ENCODE measurements at places on chromosomes 2 and 18.

DNA sequence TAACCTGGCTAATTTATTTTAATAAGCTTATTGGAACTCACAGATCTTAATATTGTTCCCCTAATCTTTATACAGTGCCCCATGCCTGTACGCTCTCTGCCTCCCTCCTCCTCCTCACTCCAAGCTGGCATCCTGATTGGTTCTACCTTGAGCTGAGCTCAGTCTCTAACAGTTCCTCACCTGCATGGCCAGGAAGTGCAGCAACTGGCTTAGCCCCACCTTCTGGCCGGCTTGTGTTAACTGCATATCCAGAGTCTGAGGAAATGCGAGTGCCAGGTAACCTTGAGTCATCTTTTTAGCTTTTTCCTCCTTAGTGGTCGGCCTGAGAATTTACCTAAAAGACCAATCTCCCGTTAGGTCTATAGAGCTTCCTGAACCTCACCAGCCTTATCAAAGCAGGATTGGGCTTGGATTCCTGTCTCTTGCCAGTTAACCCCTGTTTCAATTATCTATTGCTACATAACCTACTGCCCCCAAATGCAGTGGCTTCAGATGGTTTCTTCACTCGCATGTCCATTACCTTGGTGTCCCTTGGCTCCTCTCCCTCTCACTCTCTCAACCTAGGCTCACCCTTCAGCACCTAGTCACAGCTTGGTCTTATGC lies 89.5 kb upstream of the STK39 start:
- DNase-seq: peak; percentile 30

DNA sequence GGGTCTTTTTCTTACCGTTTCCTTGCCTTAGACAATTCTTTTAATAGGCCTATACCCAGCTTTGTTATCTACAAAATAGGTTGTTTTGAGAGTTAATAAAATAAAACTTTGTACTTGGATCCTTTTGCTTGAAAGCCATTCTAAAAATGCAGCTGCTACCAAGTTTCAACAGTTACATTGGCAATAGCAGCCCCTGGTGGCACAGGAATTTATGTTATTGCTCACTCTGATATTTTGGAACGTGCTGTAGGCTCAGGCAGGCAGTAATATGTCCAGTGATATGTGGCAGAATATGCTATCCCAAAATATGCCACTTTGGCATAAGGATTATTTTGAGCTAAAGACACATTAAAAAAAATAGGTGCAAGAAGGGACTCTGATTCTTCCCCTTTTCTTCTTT lies 6.7 kb upstream of the COMMD1 start:
- no peak for DNase-seq

DNA sequence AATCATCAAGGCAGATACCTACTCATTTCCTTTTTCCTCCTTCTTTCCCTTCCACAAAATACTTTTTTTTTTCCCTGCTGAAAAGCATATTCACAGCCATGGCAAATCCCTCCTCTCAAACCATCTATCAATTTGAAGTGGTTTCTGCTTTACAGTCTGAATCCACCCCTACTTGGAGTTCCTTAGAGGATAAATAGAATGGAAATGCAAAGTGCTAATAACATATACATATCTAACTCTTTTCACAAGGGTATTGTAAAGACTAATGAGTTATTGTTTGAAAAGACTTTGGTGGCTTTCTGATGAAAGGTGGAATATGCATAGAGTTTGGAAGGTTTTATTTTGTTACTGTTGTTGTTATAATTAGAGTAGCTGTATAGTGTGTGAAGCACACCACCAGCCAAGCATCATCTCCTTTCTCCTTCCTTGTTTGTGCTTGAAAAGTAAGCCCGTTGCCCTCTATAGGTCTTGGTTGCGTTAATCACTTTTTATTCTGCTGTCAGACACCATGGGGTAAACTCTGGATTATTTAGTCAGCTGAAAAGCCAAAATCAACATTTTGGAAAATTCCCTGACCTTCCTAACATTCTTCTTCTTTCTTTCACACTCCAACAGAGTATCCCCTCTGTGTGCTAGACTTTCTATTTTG lies 2126.9 kb upstream of the CELF4 start:
- DNase-seq: no peak

- DNase-seq: no peak
Observed at GRCh38 chr2:119181391-119181790, 22.8 kb upstream of the C1QL2 start.

GRCh38 chr2:73893764-73894474 lies 1.1 kb downstream of the ACTG2 start:
- DNase-seq: no peak

- no peak for DNase-seq
Observed at GRCh38 chr2:64985447-64985846, 3.8 kb upstream of the SLC1A4 start.

- no peak for DNase-seq
Observed at GRCh38 chr2:22798386-22798785, 586.6 kb upstream of the KLHL29 start.

DNA sequence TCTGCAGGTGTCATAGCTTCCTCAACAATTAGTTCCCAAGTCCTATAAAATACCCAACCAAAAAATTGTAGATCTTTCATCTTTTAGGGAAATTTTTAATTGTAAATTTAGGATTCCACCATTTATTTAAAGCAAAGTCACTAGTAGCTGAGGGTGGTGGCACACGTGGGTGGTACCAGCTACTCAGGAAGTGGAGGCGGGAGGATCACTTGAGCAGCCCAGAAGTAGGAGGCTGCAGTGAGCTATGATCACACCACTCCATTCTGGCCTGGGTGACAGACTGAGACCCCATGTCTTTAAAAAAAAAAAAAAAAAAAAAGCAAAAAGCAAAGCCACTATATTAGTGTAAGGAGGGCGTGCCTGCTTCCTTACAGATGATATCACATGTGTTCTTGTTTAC lies 60.3 kb upstream of the GREB1L start:
- DNase-seq: no peak

GRCh38 chr2:133166031-133166430 lies 402.2 kb downstream of the NCKAP5 start:
- no peak for DNase-seq

- DNase-seq: no peak
Observed at GRCh38 chr2:7758073-7758759, 841.0 kb downstream of the RNF144A start.

DNA sequence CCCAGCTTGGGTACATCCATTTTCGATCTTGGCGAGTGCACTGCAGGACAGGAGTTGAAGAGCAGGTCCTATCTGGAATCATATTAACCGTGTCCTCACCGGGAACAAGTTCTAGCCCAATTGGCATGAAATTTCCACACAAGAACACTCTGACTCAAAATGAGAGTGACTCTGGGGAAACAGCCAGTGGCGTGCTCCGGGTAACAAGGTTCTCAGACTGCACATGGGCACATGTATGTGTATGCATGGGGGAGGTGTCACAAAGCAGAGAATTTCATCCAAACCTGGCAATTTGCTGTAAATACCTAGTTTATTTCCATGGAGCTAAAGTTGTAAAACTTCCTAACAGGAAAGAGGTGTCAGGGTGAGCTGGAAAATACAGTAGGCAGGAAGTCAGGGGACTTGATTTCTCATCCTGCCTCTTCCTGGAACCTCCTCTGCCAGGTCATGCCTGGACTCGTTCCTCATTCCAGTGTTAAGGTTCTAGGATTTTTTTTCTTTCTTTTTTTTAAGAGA lies 1.7 kb downstream of the TUBB6 start:
- no peak for DNase-seq

DNA sequence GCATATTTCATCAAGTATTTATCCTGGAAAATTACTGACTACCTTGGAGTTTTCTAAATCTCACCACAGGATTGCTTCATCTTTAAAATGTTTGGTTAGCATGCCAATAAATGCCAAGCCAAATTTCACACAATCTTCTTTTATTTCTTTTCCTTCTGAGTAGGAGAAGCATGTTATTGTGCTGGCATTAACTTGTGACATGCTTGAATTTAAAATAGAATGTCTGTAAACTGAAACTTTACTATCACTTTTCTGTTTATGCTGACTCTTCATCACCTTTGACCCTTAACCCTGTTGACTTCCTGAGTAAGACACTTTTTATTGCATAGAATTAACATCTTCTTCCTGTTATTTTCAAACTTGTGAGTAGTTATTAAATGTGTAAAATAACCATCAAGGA lies 56.2 kb upstream of the LRRTM4 start:
- no peak for DNase-seq

DNA sequence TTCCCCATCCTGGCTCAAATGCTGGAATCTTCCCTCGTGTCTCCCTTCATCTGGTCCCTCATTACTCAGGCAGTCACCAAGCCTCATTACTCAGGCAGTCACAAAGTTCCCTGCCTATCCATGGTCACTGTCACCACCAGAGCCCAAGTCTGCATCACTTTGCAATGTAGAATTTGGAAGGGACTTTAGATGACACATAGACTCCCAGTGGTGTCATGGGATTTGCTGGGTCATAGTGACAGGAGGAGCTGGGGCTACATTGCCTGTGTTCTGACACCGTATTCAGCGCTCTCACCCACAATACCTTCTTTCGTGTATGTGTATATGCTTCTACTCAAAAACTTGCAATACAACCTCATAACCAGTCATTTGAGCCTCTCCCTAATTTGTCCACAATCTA lies 2.1 kb upstream of the EMILIN1 start:
- no peak for DNase-seq

DNA sequence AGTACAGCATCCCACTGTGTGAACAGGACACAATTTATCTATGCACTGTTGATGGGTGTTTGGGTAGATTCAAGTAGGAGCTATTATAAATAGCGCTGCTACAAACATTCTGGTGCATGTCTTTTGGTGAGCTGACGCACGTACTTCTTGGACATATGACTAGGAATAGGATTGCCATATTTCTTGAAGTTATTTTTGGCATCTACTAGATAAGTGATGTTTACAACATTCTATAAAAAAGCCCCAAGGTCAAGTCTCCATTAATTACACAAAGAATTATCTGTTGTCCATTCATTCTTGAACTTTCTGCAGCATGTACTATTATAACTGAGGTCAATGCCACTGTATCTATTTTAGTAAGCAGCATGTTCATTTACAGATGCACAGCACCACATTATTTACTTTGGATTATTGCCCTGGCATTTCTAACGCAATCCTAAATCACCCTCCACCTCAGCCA lies 225.5 kb upstream of the TMEM200C start:
- no peak for DNase-seq

DNA sequence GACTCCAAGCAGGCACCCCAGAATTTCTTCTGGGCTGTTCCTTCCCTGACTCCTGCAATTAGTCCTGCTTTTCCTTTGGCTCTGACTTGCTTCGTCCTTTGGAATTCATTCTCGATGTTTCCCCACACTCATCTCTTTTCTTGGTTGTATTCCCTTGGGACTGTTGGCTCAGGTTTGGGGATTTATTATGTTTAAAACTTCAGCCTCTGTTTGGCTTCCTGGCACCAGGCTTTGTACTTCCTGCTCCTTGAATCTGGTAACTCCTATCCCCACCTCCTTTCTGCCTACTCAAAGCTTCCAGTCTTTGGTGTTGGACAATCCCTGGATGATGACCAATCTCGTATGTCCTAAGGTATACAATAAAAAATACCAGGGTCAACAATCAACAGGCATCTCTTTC lies 1.8 kb upstream of the KCNE4 start:
- no peak for DNase-seq

DNA sequence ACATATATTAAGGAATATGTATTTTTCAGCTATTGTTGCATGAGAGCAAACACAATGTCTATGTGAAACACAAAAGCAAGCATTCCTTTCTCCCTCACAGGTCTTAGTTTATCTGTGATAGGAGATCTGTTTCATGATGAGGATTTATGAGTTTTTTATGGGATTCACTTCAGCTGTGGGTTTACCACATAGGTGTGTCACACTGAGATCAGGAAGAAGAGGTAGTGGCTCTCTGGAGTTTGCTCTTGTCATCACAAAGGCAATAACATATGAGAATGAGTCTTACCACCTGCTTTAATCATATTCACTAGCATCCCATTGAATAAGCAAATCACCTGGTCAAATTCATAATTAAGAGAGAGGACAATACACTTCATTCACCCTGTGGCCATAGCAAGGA lies 960.3 kb upstream of the SLC39A10 start:
- no peak for DNase-seq

DNA sequence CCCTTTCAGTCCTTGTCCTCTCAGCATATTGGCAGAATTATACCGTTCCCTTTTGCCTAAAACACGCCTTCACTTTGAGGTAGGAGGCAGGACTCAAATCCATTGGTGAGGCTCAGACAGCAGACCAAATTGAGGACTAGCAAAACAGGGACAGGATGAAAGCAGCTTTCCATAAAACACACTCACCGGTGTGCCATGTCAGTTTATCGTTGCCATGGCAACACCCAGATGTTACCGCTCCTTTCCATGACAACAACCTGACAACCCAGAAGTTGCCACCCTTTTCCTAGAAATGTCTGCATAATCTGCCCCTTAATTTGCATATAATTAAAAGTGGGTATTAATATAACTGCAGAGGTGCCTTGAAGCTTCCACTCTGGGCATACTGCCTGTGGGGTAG lies 730.4 kb downstream of the METTL4 start:
- DNase-seq: no peak

DNA sequence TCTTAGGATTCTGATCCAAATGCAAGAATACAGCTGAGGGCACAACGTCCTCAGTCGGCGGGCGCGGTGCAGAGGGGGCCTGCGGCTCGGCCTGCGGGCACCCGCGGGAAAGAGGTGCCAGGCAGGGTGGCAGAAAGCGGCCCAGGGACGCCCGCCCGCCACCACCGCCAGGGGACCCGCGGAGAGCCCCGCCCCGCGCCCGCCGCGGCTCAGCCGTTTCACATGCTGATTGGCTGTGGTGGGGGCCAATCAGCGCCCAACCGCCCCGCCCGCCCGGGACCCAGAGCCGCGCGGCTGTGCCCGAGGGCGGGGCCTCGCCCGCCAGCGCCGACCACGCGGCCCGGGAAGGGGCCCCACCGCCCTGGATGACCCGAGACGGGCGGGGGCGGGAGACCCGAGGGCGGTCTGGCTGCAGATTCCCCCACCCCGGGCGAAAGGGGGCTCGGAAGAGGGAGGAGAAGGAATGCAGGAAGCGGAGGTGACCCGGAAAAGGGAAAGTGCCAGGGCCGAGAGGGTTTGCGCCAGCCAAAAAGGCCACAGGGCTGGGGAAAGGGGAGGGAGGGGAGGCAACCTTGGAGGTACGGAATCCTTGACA lies 8.0 kb downstream of the IRS1 start:
- peak; percentile 87 for DNase-seq

DNA sequence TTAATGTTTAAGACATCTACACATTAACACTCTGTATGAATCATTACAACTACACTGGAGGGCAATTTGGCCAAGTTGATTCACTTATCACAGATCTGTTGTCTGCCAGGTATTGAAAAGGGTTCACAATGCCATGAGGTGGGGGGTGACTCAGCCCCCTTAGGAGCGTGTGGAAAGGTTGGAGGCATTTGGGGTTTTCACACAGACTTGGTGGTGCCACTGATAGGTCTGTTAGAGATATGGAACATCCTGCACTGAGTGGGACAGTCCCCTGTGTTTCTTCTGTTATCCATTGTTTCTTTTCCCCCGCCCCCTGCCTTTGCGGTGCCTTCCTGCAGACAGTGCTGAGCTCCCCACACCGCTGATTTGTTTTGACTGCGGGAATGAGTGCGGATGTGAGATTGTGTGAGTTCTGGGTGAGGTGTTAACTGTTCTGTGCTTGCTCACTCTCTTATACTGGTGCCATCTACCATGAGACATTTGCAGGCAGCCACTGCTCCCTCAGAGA lies 9.3 kb upstream of the TSN start:
- DNase-seq: no peak

GRCh38 chr2:7728388-7728787 lies 811.2 kb downstream of the RNF144A start:
- no peak for DNase-seq
